K562 (cell line): ENCODE measurements at places on chromosomes 2 and 18. TPM values are rescaled to one million over a fixed set of nuclear protein-coding genes. Genes with fewer than 3 reads are reported as not detected.

Gene ANKRD36C
- total RNA-seq: 26.4 and 26.6 TPM in 2 replicates

Gene CFLAR
- total RNA-seq: 66.4 and 78.4 TPM in 2 replicates

Gene ROCK1
- total RNA-seq: 20.8 and 22.0 TPM in 2 replicates

Gene KCNG3
- total RNA-seq: not detected in 2 replicates

DNA sequence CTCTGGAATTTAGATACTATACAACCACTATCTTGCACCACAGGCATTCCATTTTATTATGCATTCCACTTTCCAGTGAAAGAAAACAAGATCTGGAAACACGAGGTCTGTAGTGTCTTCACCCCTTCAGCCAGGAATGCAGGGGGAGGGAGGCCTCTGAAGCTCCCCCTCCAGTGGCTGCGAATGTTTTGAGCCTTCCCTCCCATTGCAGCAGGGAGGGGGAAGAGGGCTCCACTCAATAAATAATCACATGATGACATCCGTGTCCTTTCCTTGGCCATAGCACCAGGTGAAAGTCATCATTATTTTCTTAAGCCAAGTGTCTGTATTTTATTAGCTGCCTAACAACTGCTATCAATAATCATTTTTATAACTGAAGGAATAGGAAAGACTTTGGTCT, 38.6 kb downstream of the ALPK2 start:
- DNase-seq: no peak
- H3K36me3 ChIP-seq: no peaks in the 10 kb centered on the region
- H3K4me1 ChIP-seq: no peaks in the 10 kb centered on the region
- H3K4me3 ChIP-seq: no peak overlapping the region

GRCh38 chr18:57831597-57832377, 28.7 kb upstream of the ATP8B1 start:
- no peak overlapping the region for H3K4me3 ChIP-seq
- no peak for DNase-seq
- H3K27me3 ChIP-seq: no peaks in the 10 kb centered on the region
- no peaks in the 10 kb centered on the region for H3K36me3 ChIP-seq

DNA sequence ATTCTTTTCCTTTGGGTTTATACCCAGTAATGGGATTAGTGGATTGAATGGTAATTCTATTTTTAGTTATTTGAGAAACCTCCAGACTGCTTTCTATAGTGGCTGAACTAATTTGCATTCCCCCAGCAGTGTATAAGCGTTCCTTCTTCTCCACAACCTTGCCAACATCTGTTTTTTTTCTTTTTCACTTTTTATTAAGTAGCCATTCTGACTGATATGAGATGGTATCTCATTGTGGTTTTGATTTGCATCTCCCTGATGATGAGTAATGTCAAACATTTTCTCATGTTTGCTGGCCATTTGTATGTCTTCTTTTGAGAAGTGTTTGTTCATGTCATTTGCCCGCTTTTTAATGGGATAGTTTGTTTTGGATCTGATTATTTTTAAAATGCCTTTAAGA, 64.1 kb upstream of the MEIS1 start:
- no peak overlapping the region for H3K4me3 ChIP-seq
- H3K27ac ChIP-seq: no peak overlapping the region
- DNase-seq: no peak
- no peaks in the 10 kb centered on the region; the same call in 2 of the 3 replicates for H3K27me3 ChIP-seq

DNA sequence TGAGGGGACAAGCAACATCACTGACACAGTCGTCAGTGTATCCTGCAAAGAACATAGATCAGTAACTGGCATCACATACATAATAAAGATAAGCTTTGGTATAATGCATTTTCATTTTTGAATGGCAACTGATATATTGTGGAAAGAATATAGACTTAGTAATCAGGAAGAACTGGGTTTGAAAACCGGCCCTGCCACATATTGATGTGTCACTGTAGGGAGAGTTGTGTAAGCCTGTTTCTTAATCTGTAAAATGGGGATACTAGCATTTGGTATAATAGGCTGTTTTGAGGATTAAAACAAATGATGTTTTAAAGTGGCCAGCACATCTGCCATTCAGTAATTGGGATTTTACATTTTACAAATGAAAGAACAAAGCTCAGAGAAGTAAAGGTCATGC, 277.8 kb upstream of the CNTNAP5 start:
- no peak for DNase-seq
- no peaks in the 10 kb centered on the region for H3K4me1 ChIP-seq
- H3K27me3 ChIP-seq: no peaks in the 10 kb centered on the region
- no peak overlapping the region for H3K27ac ChIP-seq

DNA sequence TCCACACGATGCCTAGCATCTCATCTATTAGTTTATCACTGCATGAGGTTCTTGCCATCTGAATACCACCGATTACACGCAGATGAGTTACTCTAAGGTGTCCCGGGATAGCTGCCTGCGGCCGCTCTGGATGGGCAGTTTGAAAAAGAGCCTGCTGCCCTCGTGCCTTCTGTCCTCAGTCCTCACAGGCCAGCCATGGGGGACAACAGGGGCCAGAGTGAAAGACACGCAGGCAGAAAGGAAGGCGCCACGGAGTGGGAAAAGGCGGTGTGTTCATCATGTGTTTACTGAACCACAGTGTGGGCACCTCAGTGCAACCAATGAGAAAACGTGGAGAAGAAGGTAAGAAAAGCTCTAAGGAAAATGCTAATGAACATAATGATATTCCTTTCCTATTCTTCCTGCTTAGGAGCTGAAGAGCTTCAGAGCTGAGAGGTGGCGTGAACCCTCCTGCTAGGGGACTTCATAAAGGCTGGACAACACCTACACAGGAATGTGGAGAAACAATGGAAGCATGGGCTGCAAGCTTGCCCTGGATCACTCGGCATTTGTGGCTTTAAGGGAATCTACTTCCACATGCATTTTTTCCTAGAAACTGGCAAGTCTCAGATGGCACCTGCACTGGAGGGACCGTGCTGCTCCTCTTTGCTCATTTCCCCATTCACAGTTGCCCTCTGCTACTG, 50.9 kb downstream of the CABYR start:
- H3K36me3 ChIP-seq: no peaks in the 10 kb centered on the region
- H3K4me1 ChIP-seq: no peaks in the 10 kb centered on the region
- H3K27me3 ChIP-seq: peaks cover 7% of the 10 kb centered on the region; the same call in 1 of the 2 replicates
- H3K4me3 ChIP-seq: no peak overlapping the region
- no peak overlapping the region for H3K27ac ChIP-seq

GRCh38 chr2:121408641-121409040, 122.0 kb upstream of the RNU4ATAC start:
- H3K27ac ChIP-seq: no peak overlapping the region
- peaks cover 57% of the 10 kb centered on the region; the same call in 1 of the 3 replicates for H3K36me3 ChIP-seq
- no peaks in the 10 kb centered on the region for H3K27me3 ChIP-seq

DNA sequence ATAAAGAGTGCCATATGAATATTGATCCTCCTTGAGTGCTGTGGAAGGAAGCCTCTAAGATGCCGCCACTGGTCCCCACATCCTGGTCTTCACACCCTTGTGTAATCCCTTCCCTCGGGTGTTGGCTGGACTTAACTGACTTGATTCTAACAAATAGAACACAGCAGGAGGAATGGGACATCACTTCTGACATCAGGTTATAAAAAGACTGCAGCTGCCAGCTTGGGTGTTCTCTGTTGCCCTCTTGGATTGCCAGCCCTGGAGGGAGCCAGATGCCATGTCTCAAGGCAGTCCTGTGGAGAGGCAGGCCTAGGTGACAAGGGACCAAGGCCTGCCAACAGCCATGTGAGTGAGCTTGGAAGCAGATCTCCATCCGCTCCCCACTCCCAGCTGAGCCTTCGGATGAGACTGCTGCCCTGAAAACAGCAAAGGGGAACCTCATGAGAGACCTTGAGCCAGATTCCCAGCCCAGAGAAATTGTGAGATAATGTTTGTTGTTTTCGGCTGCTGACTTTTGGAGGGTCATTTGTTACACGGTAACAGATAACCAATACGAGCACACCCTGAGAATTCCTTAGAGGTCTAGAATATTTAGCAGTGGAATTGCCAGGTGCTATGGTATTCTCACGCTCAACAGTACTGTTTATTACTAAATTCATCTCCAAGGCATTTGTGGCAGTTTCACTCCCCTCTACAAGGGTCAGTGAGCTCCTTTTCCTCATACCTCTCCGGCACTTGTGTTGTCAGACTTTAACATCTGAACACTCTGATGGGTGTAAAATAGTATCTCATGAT, 32.5 kb downstream of the HPCAL1 start:
- H3K36me3 ChIP-seq: peaks cover 13% of the 10 kb centered on the region; the same call in 2 of the 3 replicates
- no peaks in the 10 kb centered on the region for H3K27me3 ChIP-seq
- no peak overlapping the region for H3K27ac ChIP-seq
- no peak for DNase-seq
- H3K4me1 ChIP-seq: peaks cover 41% of the 10 kb centered on the region

- no peak overlapping the region for H3K4me3 ChIP-seq
- no peak for DNase-seq
- no peaks in the 10 kb centered on the region for H3K27me3 ChIP-seq
- no peaks in the 10 kb centered on the region for H3K36me3 ChIP-seq
- peaks cover 19% of the 10 kb centered on the region for H3K4me1 ChIP-seq
- peak overlapping the region; percentile 55; the same call in 1 of the 3 replicates for H3K27ac ChIP-seq
Measured at GRCh38 chr2:9199716-9200632, 6.6 kb upstream of the ASAP2 start.

DNA sequence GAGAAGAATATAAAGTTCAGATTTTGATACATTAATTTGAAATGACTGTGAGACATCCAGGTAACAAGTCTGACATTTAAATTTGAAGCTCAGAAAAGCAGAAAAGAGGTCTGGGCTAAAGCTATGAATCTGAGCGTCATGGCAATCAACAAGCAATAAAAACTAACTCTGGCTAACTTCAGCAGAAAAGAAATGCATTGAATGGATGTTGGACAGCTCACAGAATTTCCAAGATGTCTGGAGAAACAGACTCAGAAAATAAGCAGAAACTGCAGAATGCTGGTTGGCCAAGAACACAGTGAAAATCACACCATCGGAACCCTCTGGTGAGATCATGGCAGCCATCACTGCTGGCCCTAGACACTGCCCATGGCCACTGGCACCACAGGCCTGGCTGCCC, 366.6 kb downstream of the METTL4 start:
- H3K4me1 ChIP-seq: no peaks in the 10 kb centered on the region
- H3K27ac ChIP-seq: no peak overlapping the region
- no peak for DNase-seq
- H3K4me3 ChIP-seq: no peak overlapping the region

DNA sequence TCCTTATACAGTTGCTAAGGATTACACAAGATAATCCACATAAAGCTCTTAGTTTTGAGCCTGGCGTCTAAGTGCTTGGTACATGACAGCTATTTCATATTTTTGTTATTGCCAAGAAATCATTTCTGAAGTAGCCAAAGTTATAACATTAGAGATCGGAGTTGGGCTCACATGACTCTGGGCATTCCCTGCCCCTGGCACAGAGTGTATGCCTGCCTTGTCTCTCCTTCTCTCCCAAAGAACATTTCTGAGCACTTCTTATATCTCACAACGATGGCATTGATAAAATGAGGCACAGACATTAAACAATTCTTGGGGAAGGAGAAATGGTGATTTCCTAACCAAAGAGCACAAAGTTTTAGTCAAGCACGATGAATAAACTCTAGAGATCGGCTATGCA, 87.7 kb upstream of the DDX18 start:
- DNase-seq: no peak
- no peaks in the 10 kb centered on the region for H3K27me3 ChIP-seq
- no peak overlapping the region for H3K27ac ChIP-seq
- no peak overlapping the region for H3K4me3 ChIP-seq
- H3K4me1 ChIP-seq: no peaks in the 10 kb centered on the region

DNA sequence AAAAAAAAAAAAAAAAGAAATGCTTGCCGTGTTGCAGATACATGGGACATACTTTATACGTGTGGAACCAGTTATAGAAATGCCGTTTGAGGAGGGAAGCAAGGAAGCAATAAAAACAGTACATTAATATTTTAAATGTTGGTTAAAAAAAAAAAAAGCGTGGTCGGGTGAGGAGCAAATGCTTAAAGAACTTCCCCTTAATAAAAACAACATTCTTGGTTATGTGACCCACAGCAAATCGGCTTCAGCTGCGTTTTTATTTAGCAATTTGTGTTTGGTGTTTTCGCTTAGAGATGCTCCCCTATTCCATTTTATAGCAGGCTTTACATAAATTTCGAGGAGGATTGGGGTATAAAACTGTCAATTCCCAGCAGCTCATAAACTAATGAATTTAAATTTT, 223.6 kb downstream of the LRRTM1 start:
- no peak for DNase-seq
- H3K27ac ChIP-seq: no peak overlapping the region
- peaks cover 3% of the 10 kb centered on the region; the same call in 1 of the 2 replicates for H3K4me1 ChIP-seq
- H3K27me3 ChIP-seq: no peaks in the 10 kb centered on the region
- H3K36me3 ChIP-seq: 0 out of 3 replicates have a peak, but pooled peaks cover 4% of the 10 kb centered on the region

DNA sequence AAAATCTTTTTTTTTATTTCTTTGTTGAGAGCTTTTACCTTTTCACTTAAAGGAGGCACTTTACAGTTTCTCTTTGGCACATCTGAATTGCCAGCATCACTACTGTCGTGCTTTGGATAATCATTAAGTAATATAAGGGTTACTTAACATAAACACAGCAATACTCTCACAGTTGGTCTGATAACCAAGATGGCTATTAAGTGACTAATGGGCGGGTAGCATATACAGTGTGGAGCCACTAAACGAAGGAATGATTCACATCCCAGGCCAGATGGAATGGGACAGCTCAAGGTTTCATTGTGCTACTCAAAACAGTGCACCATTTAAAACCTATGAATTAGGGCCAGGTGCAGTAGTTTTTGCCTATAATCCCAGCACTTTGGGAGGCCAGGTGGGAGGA, 28.1 kb downstream of the USP37 start:
- no peak overlapping the region for H3K4me3 ChIP-seq
- H3K27me3 ChIP-seq: no peaks in the 10 kb centered on the region
- no peak overlapping the region for H3K27ac ChIP-seq
- DNase-seq: no peak
- H3K36me3 ChIP-seq: peaks cover 67% of the 10 kb centered on the region

- H3K4me1 ChIP-seq: no peaks in the 10 kb centered on the region
- H3K27ac ChIP-seq: no peak overlapping the region
- no peak for DNase-seq
- no peaks in the 10 kb centered on the region for H3K27me3 ChIP-seq
- no peak overlapping the region for H3K4me3 ChIP-seq
Measured at GRCh38 chr2:72603481-72603880, 222.4 kb downstream of the EXOC6B start.

- H3K36me3 ChIP-seq: no peaks in the 10 kb centered on the region
- H3K27me3 ChIP-seq: no peaks in the 10 kb centered on the region
- H3K27ac ChIP-seq: no peak overlapping the region
- no peak for DNase-seq
Measured at GRCh38 chr18:62529597-62529996, 6.8 kb downstream of the ZCCHC2 start.

DNA sequence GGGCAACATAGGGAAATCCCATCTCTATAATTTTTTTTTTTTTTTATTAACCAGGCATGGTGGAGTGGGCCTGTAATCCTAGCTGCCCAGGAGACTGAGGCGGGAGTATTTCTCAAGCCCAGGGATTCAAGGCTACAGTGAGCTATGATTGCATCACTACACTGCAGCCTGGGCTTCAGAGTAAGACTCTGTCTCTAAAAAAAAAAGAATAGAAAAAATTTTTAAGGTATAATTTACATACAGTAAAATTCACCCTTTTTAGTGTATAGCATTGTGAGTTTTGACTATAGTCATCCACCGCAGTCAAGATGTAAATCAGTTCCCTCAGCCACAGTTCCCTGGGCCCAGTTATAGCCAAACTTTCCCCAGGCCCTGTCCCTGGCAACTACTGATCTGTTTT, 57.1 kb upstream of the MSH6 start:
- H3K4me3 ChIP-seq: no peak overlapping the region
- DNase-seq: no peak
- H3K4me1 ChIP-seq: no peaks in the 10 kb centered on the region
- H3K27ac ChIP-seq: no peak overlapping the region
- H3K27me3 ChIP-seq: peaks cover 2% of the 10 kb centered on the region; the same call in 2 of the 3 replicates
- no peaks in the 10 kb centered on the region for H3K36me3 ChIP-seq
